BJ (cell line): ENCODE measurements at places on chromosomes 7 and 10.

DNA sequence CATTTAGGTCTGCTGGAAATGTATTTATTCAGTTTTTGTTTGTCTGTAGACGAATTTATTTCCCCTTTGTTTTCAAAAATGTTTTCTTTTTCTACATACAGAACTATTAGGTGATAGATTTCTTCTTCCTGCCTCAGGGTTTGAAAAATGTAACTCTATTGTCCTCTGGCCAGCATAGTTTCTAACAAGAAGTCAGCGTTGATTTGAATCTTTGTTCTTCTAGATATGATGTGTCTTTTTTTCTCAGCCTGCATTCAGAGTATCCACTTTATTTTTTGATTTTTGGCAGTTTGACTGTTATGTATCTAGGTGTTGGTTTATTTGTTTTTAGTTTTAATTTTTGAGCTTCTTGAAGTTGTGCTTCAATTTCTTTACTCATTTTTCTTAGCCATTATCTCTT is 7.5 kb upstream of the OR2F1 start:
- no peak for DNase-seq

DNA sequence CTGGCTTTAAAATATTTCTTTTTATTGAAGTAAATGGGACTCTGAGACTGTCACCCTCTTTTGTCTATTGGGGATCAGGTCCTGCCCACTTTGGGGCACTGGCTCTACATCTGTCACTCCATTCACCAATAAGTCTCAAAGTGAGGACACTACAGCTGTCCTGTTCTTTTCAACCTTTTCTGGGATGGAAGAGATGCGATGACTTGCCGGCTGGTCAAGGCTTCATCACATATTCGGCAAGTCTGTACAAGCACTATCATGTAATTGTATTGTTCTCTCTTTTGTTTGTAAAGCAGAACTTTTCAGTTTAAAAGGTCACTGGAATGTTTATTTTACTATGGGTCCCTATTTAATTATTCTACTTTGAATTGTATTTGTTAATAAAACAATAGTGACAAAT is 17.7 kb upstream of the SP8 start:
- DNase-seq, result no peak

GRCh38 chr7:150663802-150664494 is 21.6 kb upstream of the GIMAP2 start:
- DNase-seq, result no peak

GRCh38 chr7:80637911-80638765 is at the start of gene CD36:
CD36 (plus strand) TSS chr7:80638642; CDS start chr7:80646741, 8,099 bp downstream.
- no peak for DNase-seq

DNA sequence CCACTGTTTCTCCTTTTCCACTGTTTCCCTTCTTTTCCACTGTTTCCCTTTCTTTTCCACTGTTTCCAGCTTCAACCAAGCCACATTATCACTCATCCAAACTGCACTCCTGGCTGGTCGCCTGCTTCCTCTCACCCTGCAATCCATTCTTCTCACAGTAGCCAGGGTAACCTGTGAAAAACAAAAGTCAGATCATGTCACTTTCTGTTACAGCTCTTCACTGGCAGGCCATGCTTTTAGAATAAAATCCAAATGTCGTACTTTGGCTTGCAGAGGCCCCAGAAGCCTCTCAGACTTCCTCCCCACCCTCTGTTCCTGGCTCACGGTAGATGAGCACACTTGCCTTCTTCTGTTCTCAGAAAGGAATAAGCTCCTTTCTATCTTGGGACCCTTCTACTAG is 33.9 kb downstream of the STARD3NL start:
- DNase-seq, result no peak

- no peak for DNase-seq
Measured at GRCh38 chr10:131653554-131654470, 247.0 kb upstream of the PPP2R2D start.

GRCh38 chr7:32147546-32148268 is 77.5 kb upstream of the PDE1C start:
- no peak for DNase-seq

DNA sequence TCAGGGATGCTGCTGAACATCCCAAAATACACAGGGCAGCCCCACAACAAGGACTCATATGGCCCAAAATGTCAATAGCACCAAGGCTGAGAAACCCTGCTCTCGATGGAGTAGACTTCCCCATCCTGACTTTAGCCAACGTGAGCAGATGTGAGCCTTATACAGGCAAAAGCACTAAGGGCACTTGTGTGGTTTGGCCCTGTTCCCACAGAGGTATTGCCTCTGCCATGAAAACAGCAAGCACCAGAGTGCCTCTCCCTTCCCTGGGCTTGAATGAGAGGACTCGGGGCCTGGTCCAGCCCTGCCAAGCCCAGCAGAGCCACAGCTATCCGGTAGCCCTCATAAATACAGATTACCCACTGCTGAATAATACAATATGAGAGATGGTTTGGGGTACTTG is 47.5 kb downstream of the ACSM6 start:
- no peak for DNase-seq

GRCh38 chr10:58920655-58921003 is 255.8 kb upstream of the PHYHIPL start:
- no peak for DNase-seq

- DNase-seq, result no peak
Measured at GRCh38 chr10:64523065-64523759, 1002.0 kb downstream of the REEP3 start.

DNA sequence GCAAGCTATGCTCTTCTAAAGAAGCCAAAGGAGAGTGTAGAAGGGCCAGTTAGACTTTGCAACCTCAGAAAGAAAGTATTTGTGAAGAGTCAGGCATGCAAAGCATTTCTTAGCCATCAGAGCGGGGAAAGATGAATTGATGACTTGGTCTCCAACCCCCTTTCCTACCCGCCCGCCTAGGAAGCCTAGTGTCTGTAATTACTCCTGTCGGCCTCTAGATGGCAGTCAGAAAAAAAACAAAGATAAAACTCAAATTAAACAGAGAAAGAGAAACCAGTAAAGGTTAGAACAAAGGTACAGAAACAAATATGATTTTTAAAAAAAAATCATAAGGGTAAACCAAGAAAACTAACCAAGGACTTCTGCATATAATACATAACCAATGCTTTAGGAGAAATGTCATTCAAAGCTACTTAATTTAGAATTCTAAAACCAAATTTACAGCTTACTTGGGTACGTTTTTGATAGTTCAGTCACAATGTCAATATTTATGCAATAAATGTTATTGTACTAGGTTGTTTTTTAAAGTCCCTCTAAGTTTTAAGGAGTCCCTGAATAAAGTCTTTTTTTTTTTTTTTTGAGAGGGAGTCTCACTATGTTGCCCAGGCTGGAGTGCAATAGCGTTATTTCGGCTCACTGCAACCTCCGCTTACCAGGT is 97.6 kb downstream of the LYZL1 start:
- no peak for DNase-seq

DNA sequence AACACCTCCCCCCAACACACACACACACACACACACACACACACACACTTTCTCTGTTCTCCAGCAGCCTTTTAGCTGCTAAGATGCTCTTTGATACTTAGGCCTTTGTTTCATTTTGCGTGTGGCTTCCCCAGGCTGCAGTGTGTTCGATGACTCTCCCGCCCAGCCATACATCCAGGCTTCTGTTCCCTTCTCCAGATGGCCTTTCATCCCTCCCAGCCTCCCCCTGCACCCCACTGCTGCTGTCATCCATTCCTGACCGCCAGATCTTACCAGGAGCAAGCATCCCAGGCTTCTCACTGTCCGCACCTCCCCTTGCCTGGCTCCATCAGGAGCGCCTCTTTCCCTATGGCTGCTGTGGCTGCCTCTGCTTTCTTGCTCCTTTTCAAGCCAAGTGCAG is 77.8 kb upstream of the PPIF start:
- DNase-seq, result no peak

- peak; percentile 59 for DNase-seq
Measured at GRCh38 chr7:102836191-102836919, 76.4 kb upstream of the LRRC17 start.

- no peak for DNase-seq
Measured at GRCh38 chr7:138097064-138097741, 20.9 kb downstream of the AKR1D1 start.

DNA sequence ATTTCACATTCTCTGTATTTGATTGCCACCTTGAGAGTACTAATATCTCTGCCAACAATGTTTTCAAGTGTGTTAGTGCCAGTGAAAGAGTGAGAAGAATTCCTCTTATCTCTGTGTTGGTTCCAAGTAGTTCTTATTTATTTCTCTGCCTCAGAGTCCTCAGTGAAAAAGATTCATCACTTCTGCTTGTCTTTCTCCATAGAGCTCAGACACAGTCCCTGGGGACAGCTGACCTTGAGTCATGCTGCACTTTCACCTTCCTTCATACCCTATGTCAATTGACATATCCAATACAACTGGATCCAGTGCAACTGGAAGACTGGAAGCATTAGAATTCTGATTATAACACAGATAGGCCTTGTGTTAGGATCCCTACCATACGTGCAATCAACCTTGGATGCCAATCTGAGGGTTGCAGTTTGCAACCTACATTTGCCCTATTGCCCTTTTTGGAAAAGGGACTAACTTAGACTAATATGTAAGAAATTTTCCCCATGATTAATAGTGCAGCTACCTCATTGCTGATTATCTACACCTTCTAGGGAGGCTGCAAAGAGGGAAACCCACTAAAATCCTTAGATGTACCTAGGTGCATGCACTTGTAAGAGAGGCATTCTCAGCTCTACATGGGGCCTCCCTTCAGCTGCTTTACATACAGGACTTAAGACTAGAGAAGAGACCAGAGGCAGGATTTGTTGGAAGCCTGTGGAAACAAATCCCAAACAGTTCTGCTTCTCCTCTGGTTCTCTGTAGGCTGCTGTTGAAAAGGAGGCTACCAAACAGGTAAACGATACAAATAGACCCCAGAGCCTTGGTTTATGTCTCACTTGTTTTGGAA is 8.4 kb downstream of the IFIT2 start:
- DNase-seq, result no peak

DNA sequence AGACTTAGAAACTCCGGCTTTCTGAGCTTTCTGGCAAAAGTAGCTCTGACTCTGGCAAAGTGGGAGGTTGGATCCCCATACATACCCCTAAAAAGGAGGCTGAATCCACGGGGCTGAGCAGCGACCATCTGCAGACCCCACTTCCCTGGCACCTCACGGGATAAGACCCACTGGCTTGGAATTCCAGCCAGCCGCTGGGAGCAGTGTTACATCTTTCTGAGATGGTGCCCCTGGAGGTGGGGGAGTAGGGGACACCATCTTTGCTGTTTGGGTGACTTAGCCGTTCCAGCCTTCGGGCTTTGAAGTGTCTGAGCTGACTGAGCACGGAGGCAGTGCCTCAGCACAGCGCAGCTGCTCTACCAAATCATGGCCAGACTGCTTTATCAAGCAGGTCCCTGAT is 45.0 kb upstream of the GRM3 start:
- no peak for DNase-seq

GRCh38 chr7:74026903-74027682 is 880 bp upstream of the ELN start:
- DNase-seq, result no peak

GRCh38 chr10:13651969-13652720 is 65.4 kb downstream of the PRPF18 start:
- DNase-seq, result no peak

DNA sequence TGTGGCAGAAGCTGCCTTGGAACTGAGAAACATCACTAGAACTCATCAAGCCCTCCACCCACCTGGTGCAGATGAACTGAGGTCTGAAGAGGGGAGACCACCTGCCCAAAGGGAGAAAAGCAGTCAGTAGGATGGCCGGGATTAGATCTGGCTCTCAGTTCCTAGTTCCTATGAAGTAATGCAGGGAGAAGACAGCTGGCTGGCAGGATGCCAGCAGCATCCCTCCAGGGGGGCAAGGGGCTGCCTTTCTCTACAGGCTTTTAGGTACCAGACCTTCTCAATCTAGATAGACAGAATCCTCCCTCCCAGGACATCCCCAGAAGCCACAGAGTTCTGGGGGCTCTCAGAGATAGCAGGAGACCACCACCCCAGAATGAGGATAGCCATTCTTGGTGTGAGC is 7.8 kb downstream of the CRHR2 start:
- DNase-seq, result no peak

- DNase-seq, result no peak
Measured at GRCh38 chr7:37732253-37732652, 48.7 kb downstream of the GPR141 start.

GRCh38 chr10:75137533-75138438 is 26.3 kb downstream of the SAMD8 start:
- peak; percentile 58 for DNase-seq

- no peak for DNase-seq
Measured at GRCh38 chr10:59243611-59244195, 67.3 kb downstream of the PHYHIPL start.

GRCh38 chr7:363626-364025 is 73.7 kb downstream of the FOXL3 start:
- no peak for DNase-seq

- DNase-seq, result no peak
Measured at GRCh38 chr7:105827151-105827875, 49.1 kb downstream of the ATXN7L1 start.

DNA sequence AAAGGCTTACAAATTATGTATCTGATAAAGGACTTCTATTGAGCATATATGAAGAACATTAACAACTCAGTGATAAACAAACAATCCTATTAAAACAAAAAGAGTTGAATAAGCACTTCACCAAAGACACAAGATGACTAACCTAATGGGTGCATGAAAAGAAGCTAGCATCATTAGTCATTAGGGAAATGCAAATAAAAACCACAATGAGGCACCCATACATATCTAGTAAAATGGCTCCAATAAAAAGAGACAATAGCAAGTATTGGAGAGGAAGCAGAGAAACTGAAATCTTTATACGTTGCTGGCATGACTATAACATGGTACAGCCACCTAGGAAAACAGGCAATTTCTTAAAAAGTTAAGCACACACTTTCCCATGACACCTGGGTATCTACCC is 77.6 kb upstream of the ZMIZ1 start:
- no peak for DNase-seq

GRCh38 chr7:484356-485101 is 35.1 kb downstream of the PDGFA start:
- no peak for DNase-seq

DNA sequence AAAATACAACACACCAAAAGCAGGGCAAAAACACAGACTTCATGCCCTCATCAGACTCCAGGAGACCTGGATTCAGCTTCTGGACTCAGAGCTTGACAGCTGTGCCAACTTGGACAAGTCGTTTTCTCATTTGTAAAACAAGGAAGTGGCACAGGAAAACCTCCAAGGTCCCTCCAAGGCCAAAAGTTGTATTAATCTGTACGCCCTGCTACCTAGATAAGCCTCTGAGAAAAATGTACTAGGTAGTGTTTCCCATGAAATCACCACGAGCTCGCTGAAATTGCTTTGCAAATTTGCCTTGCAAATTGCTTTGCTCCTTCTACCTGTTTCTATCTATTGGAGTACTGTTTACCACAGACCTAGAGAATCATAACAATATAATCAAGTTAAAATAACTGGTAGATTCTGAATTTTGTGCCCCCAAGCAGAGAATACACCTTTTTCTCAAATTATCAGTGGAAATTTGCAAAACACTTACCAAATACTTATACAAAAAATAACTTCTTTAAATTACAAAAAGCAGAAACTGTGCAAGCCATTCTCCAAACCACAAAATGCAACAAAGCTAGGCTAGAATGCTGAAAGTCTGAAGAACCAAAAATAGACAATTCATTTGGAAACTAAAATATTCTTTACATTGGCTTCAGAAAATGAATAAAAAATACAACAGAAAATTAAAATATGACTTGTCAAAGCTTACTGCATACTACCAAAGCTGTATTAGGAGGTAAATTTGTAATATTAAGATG is 158.1 kb upstream of the CHST15 start:
- no peak for DNase-seq
